ENCODE measurements at places on chromosomes 5 and 9.

DNA sequence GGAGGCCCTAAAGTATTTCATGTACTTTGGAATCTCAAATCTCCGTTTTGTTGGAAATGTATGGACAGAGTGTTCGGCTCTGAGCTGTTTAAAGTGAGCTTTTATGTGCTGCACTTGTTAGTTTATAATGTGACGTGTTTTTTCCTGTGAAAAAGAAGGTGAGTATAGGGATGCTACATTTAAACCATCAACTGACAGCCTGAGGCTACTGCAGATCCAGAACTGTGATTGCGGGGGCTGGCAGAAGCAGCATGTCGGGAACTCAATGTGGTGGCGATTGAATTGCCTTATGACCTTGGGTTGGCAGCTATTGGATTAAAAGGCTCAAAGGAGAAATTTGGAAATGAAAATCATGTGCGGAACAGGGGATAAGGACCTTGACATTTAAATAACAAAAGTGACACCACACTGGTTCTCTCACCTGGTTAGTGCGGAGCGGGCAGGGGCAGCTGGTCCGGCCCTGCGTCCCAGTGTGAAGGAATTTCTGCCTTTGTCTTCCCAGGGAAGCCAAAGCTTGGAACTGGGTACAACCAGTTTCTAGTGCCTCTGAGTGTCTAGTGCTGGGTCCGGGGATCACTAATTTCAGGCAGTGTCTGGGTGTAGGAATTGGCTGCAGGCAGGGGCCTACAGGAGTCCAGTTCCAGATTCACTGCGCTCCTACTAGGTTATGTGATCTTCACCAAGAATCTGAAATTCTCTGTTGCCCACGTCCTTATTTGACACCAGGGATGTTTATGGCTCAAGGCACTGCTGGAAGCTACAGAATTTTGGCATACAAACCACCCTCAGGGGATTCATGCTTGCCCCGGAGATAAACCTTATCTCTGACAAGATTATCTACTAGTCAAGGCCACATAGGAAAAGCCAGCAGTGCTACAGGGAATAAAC, 120.7 kb upstream of the ERCC6L2 start:
- no peak for DNase-seq

GRCh38 chr5:171226864-171227263, 82.2 kb upstream of the TLX3 start:
- DNase-seq: no peak

DNA sequence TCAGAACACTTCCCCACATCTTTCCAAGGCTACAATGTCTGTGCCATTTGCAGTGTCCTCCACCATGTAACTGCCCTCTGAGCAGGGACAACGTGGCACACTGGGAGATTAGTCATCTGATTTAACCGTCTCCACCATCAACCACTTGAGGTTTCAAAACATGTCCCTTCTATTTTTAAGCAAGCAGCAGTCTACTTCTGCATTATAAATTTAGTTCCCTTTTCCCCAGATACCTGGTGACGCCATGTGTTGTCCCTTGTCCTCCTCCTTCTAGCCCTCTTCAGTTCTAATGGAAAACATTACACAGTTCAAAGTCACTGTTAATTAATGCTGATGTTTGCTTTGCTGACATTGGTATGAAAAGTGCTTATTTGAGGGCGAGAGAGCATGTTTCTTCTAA, 52.8 kb downstream of the ATP10B start:
- DNase-seq: peak; percentile 92

- DNase-seq: no peak
These were observed 19.8 kb upstream of the FAM151B start for GRCh38 chr5:80468131-80468530.

DNA sequence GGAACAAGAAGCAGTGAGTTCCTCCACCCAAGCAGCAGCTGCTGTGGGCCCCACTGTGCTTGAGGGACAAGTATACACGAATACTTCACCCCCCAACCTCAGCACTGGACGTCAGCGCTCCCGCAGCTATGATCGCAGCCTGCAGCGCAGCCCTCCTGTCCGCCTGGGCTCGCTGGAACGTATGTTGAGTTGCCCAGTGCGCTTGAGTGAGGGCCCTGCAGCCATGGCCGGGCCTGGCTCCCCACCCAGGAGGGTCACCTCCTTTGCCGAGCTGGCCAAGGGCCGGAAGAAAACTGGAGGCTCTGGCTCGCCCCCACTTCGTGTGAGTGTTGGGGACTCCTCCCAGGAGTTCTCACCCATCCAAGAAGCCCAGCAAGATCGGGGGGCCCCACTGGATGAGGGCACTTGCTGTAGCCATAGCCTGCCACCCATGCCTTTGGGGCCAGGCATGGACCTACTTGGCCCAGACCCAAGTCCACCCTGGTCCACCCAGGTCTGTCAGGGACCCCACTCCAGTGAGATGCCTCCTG, 57.1 kb upstream of the TESK1 start:
- no peak for DNase-seq

DNA sequence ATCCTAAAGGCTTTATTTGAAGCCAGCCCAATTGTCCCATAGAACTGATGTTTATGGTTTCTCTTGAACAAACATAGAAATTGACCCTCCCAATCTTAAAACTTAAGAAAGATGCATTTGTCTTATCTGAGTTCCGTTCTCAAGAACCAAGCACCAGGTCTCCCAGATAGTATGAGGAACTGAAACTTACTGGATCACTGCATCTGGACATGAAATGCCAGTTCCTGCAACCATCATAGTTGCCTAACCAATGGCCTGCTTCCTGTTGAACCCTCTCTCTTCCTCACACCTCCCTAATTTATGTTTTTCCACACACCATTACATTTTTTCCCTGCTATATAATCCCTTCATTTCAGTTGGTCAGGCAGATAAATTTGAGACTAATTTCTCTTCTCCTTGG, 478.9 kb downstream of the HTR1A start:
- DNase-seq: no peak

DNA sequence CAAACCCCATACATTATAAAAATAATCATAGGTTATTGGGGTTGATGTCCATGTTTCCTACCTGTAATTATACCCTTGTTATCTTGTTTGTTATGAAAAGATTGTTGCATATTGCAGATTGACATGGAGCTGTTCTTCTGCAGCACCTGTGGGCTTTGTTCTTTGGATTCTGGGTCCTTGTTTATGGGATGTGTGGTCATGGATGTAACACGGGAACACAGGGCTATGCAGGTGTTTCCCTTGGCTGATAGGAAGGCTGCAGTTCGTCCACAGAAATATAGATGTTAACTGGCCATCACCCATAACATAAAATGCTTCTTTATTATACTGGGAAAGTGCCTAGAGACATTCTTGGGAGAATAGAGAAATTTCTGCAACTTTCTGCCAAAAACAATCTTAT, 77.9 kb downstream of the FBXL7 start:
- no peak for DNase-seq

GRCh38 chr5:150065346-150065745, 21.0 kb downstream of the CSF1R start:
- DNase-seq: peak; percentile 89

- DNase-seq: no peak
These were observed 603.3 kb downstream of the EFNA5 start for GRCh38 chr5:107067395-107067794.

DNA sequence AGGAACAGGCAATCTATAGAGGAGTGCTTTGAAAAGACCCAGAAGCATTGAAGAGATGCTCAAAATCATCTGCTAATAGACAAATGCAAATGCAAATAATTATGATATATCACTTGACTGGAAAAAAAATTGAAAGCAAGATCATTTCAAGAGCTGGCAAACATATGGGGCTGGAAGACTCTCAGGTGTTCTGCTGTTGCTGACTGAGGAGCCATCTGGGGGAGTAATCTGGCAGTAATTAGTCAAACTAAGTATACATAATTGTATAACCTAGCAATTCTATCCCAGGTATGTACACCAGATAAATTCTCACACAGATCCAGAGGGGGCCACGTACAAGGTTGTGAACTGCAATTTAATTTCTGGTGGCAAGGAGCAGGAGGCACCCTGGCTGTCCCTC, 4.6 kb upstream of the HMHB1 start:
- no peak for DNase-seq

- DNase-seq: no peak
These were observed 379.0 kb upstream of the GRAMD2B start for GRCh38 chr5:126044111-126044668.

DNA sequence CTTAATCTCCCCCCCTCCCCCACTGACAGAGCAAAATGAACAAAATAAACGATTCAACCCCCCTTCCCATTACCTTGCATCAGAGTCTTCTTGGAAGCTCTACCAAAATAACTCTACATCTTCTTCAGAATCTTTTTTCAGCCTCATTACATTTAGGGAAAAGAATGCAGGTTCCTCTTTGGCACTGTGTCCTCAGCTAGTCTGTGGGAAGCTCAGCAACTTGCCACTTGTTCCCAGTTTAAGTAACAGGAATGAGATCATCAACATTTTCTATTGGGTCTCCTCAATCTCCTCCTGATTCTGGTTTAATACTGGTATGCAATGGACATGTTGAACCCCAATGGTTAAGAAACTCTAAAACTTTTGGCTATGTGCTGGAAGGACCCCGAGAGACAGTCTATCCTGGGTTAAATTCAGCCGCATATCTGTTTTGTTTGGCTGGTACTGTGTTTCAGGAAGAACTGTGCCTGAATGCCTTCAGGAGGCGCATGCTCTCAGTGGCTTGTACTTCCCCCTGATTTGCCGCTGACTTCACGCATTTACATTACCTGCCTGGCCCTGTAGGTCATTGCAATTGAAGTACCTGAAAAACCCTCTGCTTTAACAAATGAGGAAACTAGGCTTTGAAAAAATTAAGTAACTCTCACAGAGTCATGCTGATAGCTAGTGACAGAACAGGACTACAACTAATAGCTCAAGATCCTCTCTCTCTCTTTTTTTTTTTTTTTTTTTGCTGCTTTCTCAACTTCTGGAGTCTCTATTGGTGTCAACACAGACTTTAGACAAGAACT, 78.1 kb upstream of the HMHB1 start:
- peak; percentile 79 for DNase-seq

DNA sequence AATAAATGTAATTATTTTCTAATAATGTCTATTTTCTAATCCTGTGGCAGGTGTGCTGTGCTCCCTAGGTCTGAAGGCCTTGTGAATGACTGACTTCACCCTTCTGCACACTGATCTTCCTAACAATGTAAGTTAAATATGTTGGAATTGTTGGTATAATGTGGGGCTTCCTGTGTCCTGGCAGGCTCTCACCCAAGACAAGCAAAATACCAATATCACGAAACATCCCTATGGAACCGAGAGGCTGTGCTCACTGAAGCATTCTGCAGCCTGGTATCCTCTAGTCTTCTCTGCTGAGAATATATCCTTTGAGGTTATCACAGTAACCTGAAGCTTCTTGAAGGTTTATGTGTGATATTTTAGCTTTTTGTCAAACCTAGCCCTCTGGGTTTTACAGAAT, 159.4 kb downstream of the GABRB2 start:
- no peak for DNase-seq

GRCh38 chr9:93673839-93674334, 97.5 kb downstream of the PHF2 start:
- no peak for DNase-seq

DNA sequence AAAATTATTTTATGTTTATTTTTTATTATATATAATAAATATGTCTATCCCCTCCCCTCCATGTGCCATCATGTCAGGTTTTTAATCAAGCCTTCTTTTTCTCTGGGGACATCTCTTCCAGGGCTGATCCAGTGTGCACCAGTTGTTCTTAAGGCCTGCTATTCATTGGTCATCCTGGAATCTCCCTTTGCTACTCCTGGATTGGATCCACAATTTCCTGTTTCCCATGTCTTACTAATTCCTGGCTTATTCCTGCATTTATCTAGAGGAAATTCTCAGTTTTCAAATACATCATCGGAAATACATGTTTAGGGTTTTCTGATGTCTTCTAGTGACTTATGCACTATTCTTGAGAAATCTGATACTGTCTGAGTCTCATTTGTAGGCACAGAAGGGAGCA, 56.8 kb downstream of the ANGPTL2 start:
- no peak for DNase-seq

GRCh38 chr5:113232221-113232620, 202.6 kb downstream of the TSSK1B start:
- DNase-seq: no peak

DNA sequence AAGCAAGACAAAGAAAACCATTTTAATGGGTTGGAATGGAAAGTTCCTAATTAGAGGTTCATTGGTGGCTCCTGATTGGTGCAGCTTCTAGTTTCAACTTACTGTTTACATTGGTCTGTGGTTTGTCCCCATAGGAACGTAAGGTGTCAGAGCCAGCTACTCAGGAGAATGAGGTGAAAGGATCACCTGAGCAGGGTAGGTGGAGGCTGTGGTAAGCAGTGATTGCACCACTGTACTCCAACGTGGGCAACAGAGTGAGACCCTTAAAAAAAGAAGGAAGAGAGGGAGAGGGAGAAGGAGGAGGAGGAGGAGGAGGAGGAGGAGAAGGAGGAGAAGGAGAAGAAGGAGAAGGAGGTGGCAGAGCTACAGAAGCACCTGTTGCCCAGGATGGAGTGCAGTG, 30.4 kb downstream of the KCNIP1 start:
- DNase-seq: no peak

- no peak for DNase-seq
These were observed 249.3 kb downstream of the PJA2 start for GRCh38 chr5:109160468-109160867.

DNA sequence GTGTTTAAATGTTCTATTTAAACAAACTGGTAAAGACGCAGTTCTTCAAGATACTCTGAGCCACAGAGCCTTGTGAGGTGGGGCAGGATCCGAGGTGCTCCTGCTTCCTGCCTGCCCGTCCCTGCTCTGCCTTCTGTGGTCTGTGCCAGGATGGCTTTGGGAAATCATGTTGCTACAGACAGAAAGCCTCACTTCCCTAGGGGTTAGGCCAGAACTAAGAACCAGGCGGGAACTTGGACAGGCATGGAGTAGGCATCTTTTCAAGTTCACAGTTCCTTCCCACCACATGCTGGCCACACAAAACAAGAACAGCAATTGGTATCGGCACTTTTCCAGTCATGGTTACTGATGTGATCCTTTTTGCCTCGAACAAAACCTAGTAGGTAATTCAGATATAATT, 67.7 kb upstream of the SPOCK1 start:
- DNase-seq: peak; percentile 67

DNA sequence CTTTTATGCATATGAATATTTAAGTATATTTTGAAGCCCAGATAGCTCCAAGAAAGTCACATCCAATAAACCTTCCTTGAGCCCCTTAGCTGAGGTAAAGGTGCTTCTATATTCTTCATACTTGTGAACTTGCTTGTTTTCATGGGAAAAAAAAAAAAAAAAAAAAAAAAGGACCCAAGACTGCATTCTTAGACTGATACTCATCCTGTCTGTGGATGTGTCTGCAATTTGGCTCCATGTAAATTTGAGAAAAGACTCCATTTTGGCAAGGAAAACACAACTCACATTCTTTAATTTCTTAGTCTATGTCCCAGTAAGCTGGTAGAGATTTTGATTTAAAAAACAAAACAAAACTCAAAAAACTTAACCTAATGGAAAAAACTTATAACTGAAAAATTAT, 238.3 kb downstream of the FBXL17 start:
- no peak for DNase-seq

DNA sequence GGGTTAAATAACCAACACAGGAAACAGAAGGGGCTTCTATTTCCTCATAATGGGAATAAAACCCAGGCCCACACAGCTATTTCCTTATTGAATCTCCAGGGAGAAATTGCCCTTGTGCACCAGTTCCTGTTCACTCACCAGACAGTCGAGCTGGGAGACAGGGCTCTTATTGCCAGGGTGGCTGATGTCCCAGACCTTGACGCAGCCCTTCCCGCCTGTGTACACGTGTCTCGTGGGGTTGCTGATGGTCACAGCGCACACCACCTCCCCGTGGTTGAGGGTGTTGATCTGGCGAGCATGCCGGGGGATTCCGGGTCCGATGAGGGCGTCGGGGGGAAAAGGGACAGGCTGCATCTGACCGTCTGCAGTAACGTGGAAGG, 96.5 kb downstream of the TLE1 start:
- DNase-seq: peak; percentile 65

All from suppressor macrophage (primary cell).